ENCODE measurements at places on chromosomes 6 and 20.
A peak's percentile ranks its signal among the peaks of the same experiment; 100 is the strongest.

- no peak for DNase-seq
Measured at GRCh38 chr6:69704916-69705315, 91.9 kb downstream of the LMBRD1 start.

GRCh38 chr6:4624726-4625125 is 151.5 kb upstream of the CDYL start:
- no peak for DNase-seq

DNA sequence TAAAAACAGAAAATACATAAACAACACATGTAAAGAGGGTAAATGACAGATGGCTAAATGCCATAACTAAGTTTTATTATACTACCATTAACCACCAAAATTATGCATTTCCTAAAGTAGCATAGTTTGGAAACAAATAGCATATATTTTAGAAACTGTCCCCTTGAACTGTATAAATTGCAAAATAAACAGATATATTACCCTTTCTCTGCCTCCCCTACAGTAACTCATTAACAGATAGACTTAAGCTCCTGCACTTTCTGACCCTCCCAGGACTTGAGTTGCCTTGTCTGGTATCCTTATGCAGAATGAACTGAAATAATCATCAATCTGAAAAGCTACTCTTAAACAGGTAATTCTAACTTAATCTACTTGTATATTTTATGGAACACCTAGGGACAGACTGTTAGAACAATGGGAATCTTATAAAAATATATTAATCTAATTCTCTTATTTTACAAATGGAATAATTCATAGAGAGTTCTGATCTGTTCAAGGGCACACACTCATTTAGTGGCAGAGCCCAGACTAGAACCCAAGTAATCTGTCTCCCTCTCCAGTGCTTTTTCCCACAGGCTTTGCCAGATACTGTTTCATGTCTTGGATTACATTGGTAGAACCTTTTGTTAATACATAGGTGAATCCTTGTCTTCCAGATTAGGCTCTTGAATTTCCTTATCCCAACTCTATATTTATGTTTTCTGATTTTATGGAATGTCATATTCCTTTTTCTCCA is 50.6 kb upstream of the LOC128125822 start:
- no peak for DNase-seq

DNA sequence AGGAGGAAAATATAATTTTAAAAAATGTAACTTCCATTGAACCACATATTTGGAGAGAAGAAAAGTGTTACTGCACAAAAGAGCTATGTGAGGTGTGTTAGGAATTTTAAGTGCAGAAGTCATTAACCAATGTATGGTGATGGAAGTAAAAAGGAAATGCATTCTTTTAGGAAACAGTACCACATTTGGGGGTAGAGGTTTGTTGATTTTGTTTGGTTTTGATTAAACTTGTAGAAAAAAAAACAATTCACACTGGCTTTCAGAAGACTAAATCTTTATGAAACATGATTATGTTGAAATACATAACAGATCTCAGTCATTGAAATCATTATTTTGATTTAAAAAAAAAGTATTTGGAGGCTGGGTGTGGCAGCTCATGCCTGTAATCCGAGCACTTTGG is 1287.0 kb upstream of the GJE1 start:
- DNase-seq, result no peak

- DNase-seq, result no peak
Measured at GRCh38 chr6:168886964-168887363, 366.7 kb downstream of the THBS2 start.

- DNase-seq, result no peak
Measured at GRCh38 chr6:116278481-116278829, 1.3 kb downstream of the TSPYL1 start.

GRCh38 chr6:118724211-118724610 is 72.8 kb upstream of the CEP85L start:
- DNase-seq, result no peak

- no peak for DNase-seq
Measured at GRCh38 chr6:100554228-100554627, 89.5 kb upstream of the SIM1 start.

GRCh38 chr6:24431045-24431451 is 28.3 kb downstream of the MRS2 start:
- DNase-seq, result no peak

- no peak for DNase-seq
Measured at GRCh38 chr6:23031986-23032385, 462.6 kb downstream of the HDGFL1 start.

DNA sequence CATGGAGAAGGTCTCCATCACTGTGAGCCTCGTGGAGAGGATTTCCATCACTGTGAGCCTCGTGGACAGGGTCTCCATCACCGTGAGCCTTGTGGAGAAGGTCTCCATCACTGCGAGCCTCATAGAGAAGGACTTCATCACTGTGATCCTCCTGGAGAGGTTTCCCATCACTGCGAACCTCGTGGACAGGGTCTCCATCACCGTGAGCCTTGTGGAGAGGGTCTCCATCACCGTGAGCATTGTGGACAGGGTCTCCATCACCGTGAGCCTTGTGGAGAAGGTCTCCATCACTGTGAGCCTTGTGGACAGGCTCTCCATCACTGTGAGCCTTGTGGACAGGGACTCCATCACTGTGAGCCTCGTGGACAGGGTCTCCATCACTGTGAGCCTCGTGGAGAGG is 140.4 kb downstream of the ERMARD start:
- no peak for DNase-seq

DNA sequence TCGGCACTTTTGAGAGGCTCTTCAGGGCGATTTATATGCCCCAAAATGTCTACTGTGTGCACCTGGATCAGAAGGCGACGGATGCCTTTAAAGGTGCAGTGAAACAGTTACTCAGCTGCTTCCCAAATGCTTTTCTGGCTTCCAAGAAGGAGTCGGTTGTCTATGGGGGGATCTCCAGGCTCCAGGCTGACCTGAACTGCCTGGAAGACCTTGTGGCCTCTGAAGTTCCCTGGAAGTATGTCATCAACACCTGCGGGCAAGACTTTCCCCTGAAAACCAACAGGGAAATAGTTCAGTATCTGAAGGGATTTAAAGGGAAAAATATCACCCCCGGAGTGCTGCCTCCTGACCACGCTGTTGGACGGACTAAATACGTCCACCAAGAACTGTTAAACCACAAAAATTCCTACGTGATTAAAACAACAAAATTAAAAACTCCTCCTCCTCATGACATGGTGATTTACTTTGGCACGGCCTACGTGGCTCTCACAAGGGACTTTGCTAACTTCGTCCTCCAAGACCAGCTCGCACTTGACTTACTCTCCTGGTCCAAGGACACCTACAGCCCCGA is 8.2 kb downstream of the GCNT2 start:
- DNase-seq, result no peak

DNA sequence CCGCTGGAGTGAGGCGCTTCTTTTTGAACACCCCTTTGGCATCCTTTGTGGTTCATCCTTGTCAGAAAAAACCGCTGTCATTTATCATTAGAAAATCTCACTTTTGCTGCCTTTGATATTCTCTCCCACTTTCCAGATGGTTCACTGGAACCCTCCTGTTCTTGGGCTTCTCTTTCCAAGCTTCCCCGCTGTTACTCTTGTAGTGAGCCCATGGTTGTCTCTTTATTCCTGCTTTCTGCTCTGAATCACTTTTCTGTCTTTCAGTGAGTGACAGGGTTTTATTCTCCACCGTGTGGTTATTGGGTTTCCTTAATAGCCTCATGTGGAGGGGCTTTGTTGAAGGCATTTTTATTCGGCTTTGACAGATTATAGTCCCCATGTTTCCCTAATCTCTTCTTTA is 117.0 kb downstream of the FARS2 start:
- no peak for DNase-seq

- no peak for DNase-seq
Measured at GRCh38 chr6:91185072-91185471, 598.2 kb upstream of the MAP3K7 start.

DNA sequence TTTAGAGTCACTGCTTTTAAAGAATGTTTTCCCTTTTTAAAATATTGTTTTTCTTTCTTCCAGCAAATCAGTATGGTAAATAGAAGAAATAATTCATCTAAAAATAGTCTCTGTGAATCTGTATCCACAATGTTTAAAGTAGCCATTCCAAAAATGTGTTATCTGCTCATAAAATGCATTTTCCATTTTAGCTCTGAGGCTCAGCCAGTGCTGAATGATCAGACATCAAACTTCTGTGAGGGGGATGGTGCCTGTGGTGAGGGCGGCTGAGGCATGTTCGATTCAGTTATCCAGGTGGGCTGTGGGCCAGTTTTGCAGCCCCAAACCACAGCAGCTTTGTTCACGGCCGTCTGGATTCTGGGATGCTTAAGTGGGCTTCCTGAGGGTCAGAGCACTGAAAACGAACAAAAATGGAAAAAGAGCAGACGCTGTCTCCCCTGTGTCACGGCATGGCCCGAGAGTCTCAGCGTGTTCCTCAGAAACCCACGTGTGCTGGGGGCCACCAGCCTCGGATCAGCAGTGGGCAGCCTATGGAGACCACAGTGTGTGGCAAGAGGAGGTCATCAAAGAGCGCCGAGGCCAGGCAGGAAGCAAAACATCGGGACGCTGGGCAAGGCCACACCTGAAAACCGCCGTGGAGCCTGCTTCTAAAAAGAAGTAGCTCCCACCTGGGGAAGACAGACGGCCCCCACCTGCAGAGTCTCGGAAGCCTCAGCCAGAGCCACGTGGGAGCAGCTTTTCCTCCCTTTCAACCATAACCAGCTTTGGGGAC is 134.9 kb upstream of the THBS2 start:
- DNase-seq, result no peak

GRCh38 chr6:34045771-34046170 is 100.1 kb downstream of the GRM4 start:
- no peak for DNase-seq

DNA sequence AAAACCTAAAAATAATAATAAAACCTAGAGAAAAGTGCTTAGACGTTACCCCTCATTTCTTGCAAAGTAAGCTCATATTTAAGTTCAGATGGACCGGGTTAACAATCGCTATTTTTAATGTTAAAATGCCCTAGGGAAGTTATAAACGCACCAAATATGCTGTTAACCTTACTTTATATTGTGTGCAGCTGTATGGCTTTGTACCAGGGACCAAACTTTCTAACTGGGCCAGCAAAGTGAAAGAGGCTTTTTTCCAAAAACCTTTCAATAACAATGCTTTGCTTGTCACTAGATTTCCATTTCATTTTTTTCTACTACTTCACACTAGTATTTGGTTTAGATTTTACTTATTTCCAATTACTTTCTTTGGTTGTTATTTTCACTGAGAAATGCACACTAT is 248.5 kb downstream of the FOXC1 start:
- DNase-seq, result no peak

GRCh38 chr6:91465393-91465792 is 878.5 kb upstream of the MAP3K7 start:
- no peak for DNase-seq

DNA sequence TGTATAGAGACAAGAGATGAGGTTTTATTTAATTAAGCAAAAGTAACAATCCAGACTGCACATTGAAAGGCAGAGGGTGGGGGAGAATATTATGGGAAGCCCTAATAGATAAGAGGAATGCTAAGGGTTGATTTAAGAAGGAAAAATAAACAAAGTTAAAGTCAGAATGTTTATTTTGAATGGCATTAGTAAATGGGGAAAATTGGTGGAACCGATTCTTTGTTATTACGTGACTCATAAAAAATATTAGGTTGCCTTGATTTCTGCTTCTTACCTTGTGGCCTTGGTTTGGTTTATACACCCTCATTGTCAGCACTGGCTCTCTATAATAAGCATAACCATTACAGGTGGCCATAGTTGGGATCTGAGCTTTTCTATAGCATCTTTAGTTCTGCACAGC is 674.8 kb upstream of the CITED2 start:
- DNase-seq, result no peak

DNA sequence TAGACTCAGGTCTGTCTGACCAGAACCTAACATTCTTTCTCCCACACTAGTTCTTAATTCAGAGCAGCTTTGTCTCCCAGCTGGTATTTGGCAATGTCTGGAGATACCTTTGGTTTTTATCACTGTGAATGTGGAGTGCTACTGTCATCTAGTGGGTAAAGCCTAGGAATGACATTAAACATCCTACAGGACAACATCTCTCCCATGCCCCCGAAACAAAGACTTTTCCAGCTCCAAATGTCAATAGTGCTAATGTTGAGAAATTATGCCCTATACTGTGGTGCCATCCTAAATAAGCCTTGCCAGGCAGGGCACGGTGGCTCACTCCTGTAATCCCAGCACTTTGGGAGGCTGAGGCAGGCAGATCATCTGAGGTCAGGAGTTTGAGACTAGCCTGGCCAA is 4.2 kb upstream of the TTPAL start:
- DNase-seq, result no peak

GRCh38 chr6:95846652-95847051 is 169.1 kb upstream of the FUT9 start:
- no peak for DNase-seq

GRCh38 chr6:167214206-167214605 is 56.4 kb upstream of the GPR31 start:
- no peak for DNase-seq

GRCh38 chr6:35573495-35574110 is 60.9 kb upstream of the TULP1 start:
- DNase-seq, result no peak

- no peak for DNase-seq
Measured at GRCh38 chr6:75633045-75633444, 31.4 kb downstream of the SENP6 start.

DNA sequence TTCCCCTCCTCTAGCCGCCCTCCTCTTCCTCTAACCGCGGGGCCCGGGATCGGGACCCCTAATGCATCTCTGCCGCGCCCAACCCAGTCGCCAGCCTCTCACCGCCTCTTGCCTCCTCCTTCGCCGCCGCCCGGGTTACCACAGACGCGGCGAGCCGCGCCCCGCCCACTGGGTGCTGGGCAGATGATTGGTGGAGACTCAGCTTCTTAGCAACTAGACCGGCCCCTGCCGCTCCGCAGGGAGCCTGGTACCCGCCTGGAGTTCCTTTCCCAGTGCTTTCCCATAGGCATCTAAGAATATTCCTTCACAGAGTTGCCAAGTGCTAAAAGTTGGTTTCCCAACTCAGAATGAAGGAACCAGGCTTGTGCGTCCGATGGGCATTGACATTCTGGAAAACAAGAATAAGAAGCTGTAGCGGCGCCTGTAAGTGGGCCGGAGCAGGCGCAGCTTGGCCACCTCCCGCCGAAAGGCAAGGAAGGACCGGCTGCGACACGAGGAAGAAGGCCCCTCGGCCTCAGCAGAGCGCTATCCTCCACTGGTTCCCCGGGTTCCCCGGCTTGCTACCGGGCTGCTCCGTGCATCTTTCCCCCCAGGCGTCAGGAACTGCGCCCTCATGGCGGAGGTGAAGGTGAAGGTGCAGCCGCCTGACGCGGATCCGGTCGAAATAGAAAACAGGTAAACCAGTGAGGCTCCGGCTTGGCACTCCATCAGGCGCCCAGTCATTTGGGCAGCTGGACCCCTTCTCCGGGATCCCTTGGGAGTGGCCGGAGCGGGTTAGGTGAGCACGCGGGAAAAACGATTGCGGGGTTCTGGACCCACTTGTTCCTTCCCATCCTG is at the start of the genes DZANK1 and POLR3F:
DZANK1 (minus strand) TSS at position 137 of the 837 bp plus-strand sequence. CDS start 1,672 bp downstream, outside the sequence.
POLR3F (plus strand) TSS at position 497 of the 837 bp plus-strand sequence; CDS start at position 614, 117 bp downstream.
- DNase-seq, result peak; percentile 91

DNA sequence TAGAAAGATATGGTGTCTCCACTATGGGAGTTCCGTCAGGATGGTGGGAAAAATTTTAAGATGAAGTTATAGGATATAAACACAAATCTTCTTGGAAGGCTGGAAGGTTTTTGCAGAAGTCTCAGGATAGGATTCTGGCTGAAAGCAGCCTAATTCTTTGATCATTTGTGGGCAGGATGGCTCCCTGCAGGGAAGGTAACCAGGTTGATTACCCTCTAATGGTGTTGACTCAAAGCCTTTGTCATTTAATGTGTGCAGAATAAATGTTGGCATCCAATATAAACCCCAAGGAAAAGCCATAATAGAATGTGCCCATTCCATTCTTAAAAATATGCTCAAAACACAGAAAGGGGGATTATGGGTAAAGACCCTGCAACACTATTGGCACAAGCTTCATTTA is 204.3 kb downstream of the EPM2A start:
- no peak for DNase-seq

Measured in stimulated activated CD4-positive, alpha-beta T cell treated with anti-CD3 and anti-CD28 coated beads, Interleukin-1b, Interleukin-23, amount 100 ng/mL, for 4 hours (primary cell).